ENCODE measurements at places on chromosomes 5 and 9.

- DNase-seq = no peak
Measured at GRCh38 chr9:130417602-130418001, 27.2 kb upstream of the ASS1 start.

- DNase-seq = peak; percentile 58
Measured at GRCh38 chr5:111550282-111551020, 38.1 kb upstream of the STARD4 start.

DNA sequence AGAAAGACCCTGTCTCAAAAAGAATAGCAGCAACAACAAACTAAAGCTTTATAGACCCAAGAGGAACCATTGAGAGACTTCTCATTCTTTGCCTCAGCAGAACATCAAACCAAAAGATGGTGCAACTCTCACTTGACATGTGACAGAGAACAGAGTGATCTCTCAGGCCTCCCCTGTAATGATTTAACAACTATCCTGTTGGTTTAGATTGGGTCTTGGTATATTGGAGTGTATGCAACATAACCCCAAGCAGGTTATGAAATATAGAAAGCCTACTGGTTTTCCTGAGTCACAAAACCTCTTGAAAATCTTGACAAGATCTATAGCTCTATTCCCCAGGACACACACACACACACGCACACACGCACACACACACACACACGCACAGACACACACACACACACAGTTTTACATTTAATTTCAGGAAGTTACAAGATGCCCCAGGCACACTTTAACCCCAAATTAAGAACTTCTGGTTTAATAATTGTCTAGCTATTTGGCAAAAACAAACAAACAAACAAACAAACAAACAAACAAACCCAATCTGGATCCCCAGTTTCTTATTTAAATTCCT is 6.5 kb upstream of the FGF1 start:
- no peak for DNase-seq

DNA sequence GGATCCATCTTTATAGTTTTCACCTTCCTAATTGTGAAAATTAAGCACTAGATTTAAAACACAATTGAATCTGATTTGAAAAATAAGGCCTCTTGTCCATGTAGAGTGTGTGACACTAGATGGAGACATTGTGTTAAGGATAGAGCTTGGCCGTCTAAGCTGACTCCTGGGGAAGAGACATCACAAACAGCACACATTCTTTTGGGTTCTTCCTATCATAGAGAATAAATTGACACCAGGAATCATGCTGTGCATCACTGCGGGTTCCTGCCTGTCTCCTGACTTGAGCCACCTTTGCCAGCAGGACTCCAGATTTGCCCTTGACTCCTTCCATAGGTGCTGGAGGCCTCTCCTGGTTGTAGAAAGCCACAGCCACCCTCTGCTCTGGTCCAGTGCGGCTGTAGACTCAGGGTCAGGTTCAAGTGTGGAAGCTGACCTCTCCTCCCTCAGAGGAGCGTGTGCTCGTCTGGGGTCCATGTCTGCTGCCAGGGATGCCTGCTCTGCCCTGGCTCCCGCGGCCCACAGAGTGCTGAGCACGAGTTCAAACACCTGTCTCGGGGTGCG is 11.2 kb downstream of the ROPN1L start:
- peak; percentile 79 for DNase-seq

DNA sequence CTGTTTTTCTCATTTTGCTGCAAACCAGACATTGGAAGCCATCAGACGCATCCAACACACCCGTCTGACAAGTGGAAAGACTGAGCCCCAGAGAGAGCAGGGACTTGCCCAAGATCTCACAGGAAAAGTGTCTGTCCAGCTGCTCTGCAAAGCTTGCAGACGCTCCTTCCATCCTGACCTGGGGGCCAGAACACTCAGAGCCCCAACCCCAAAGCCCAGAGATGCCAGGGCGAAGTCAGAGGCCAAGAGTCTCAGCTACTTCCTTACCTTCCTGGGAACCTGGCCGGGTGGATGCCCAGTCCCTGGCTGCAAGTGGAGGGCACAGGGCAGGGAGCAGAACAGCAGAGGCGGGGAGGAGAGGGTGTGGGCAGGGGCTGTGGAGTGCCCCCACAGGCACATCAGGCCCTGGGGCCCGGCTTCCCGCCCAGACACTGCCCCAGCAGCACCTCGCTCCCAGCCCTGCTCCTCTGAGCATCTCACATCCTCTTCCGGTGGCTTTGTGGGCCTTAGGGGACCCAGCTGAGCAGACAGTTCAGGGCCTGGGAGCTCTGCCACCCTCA is 9.7 kb upstream of the RALGDS start:
- DNase-seq = peak; percentile 62

DNA sequence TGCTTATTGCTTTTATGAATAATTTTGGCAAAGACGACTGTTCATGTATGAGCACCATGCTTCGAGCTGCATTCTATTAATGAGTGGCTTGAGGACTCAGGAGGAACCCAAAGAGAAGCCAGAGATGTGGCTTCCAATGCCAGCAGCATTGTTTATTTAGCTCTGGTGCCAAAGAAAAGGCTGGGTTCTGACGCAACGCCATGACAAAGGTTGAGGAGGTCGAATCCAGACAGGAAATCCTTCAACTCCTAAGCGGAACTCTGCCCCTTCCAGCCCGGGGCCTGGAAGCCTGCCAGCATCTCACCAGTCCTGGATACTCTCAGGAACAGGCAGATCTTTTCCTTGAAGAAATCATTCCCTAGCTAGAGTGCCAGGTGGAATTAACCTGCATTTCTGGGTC is 104.4 kb downstream of the ARHGAP26 start:
- no peak for DNase-seq

- no peak for DNase-seq
Measured at GRCh38 chr9:121196389-121196788, 5.3 kb downstream of the RAB14 start.

GRCh38 chr5:82100303-82101077 is 128.7 kb downstream of the ATG10 start:
- DNase-seq = no peak

DNA sequence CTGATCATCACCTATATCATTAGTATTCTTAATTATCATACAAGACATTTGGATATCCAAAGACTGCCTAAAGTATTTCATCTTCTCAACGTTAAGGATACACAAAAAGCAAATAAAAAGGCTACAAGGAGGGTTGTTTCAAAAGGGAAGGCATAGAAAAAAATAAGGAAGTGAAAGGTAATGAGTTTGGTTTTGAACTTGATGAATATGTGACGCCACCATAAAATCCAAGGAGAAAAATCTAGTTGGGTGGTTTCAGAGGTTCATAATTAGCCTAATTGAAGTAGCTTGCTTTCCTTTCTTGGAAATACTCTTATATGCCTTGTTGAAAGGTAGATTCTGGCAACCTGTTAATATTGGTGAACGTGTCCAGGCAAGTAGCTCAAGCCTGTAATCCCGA is 96.1 kb upstream of the SGCD start:
- DNase-seq = no peak

GRCh38 chr9:107172979-107173347 is 110.1 kb upstream of the RAD23B start:
- DNase-seq = no peak

DNA sequence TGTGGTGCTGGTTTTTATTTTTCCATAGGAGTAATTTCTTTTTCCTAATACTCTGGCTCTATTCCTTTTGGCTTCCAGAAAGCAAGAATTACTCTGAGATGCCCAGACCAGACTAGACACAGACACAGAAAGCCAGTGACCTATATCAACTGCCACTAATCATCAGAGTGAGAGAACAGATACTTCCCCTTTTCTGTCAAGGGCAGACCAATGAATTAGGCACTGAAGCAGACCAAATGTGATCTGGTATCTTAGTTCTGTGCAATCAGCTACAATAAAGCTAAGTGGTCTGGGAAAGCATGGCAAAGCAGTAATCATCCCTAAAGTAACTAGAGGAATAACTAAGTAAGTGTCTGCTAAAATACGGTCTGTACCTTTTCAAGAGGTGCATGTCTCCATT is 239.1 kb downstream of the ELAVL2 start:
- DNase-seq = no peak

GRCh38 chr9:91489361-91489899 is 65.8 kb upstream of the NFIL3 start:
- no peak for DNase-seq

DNA sequence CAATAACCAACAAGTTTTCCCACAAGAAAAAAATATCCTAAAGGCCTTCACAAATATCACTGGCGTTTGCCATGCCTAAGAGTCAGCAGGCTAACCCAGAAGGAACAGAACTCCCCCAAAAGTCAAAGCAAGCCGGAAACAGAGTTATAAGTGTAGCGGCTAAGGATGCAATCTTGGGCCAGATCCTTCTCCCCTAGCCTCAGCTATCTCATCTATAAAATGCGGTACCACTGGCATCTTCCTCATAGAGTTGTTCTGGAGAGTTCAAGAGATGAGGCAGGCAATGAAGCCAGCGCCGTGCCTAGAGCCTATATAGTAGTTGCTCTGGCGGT is 632 bp downstream of the DPM2 start:
- DNase-seq = no peak

DNA sequence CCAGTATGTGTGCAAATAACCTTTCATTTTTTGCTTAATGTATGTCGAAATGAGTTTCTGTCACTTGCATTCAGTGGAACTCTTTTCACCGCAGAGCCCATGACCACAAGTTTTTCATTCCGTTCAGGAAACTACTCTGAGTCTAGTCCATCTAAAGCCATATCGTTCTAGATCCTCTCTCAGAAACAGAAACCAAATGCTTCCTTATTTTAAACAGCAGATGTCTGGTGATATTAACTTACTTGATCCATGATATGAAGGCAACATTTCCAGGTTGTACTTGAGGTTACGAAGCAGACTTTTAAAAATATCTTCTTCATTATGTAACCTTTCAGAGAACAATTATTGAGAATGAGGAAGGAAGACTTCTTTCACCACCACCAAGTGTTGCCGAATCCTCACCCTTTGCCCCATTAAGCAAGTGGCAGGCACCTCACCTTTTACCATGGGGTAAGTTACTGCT is 72.4 kb upstream of the GNAQ start:
- DNase-seq = no peak

DNA sequence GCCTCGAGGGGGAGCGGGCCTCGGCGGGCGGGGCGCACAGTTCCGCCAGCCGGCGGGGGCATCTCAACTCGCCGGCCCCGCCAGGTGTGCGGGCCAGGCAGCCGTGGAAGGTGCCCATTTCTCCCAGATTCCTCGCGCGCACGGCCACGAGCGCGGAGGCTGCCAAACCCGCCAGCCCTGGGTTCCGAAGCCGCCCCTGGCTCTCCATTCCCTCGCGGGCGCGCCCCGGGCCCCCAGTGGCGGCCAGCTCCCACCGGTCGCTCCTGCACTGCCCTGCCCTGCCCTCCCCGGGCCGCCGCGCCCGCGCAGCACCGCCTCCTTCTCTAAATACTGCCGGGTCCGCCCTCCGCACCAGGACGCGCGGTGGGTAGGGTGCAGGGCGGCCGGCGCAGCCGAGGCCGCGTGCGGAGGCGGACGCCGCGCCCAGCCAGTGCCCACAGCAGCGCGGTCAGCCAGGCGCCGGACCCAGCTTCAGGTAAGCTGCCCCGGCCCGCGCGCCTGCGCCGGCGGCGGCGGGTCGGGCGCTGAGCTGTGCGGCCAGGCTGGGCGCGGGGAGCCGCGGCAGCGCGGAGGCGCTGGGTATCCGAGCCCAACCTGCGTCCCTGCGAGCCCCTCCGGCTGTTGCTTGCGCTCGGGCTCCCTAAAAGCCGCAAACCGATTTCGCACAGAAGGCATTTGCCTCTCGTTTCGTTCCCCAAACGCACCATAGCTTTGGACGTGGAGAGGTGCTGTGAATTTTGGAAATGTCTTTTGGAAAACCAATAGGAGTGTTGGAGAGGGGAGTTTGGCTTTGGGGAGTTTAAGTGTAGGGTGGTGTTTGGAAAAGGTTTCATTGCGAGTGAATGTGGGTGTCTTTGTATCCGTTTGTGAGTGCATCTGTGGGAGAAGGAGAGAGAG is at the start of gene TMEM171:
Gene TMEM171, plus strand, starts transcription at position 354 of the 897 bp plus-strand sequence. CDS start 2,799 bp downstream, outside the sequence.
- no peak for DNase-seq

Data from CD4-positive, alpha-beta T cell (primary cell).